ENCODE measurements at places on chromosomes 7 and 10.
A peak's percentile ranks its signal among the peaks of the same experiment; 100 is the strongest.

DNA sequence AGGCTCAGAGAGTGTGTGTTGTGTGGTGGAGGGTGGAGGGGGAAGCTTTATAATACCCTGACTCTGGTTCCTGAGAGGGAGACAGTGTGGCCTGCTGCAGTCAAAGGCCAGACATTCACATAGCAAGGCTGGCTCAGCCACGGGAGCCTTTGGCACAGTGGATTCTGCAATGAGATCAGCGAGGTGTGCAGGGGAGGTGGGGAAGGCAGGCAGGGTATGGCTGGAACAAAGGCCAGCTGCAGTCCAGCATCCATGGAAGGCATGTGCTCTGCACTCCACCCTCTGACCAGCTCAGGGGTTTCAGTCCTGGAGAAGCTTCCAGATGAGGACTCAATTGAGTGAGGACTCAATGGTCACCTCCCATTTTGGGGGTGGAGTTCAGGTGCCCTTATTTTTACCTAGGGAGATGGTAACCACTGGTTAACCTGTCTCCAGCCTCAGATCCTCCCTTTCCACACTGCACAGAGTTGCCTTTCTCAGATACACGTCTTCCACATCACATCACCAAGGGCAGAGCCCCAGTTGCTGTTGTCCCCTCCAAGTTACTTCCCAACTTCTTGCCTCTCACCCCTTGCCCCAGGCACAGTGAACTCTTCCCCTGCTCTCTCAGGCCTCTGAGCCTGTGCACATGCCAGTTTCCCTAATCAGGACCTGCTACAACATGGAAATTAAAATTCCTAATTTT is 504.9 kb downstream of the GRID1 start:
- H3K27ac ChIP-seq = no peak overlapping the region
- DNase-seq = no peak
- H3K4me3 ChIP-seq = no peak overlapping the region
- no peaks in the 10 kb centered on the region for H3K27me3 ChIP-seq

DNA sequence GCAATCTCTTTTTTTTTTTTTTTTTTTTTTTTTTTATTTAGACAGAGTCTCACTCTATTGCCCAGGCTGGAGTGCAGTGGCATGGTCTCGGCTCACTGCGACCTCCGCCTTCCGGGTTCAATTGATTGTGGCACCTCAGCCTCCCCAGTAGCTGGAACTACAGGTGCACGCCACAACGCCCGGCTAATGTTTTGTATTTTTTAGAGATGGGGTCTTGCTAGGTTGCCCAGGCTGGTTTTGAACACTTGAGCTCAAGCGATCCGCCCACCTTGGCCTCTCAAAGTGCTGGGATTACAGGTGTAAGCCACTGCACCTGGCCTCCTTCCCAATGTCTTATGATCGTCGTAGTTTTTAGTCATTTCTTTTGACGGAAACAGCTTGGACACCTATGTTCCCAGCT is 6.6 kb upstream of the ZNF853 start:
- no peaks in the 10 kb centered on the region for H3K27me3 ChIP-seq
- H3K4me1 ChIP-seq = no peaks in the 10 kb centered on the region
- H3K27ac ChIP-seq = no peak overlapping the region
- DNase-seq = no peak

- H3K27me3 ChIP-seq = no peaks in the 10 kb centered on the region
- no peak overlapping the region for H3K27ac ChIP-seq
- H3K4me3 ChIP-seq = no peak overlapping the region
Observed at GRCh38 chr7:30347226-30348082, 63.1 kb downstream of the ZNRF2 start.

DNA sequence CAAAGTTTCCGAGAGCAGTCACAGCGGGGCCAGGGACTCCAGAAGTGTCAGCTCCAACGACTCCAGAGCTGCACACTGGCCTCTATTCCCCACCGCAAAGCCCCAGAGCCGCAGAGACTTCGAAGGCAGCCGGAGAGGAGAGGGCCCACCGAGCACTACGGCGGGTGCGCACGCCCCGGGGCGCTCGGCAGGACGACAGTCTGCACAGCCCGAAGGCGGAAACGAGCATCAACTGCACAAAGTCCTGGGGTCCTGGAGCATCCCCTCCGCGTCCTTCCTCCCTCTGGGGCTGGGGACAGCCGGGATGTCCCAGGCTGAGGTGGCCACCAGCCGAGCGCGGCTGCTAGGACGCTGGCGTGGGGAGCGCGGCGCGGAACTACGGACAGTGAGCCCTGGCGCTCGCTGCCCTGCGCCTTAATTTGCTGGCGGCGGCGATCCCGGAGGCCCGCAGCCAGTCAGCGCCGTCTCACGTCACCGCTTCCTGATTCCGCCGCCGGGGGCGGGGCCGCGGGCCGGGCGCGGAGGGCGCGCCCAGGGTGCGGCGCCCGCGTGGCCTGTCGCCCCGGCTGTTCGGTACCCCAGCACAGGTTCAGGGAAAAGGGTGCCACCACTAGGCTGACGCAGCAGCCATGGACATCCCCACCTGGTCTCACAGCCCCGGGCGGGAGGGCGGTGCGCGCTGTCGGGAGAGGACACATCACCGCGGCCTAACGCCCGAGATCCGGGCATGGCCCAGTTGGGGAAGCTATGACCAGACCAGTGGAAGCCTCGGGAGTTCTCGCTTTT is at the start of gene TBX20:
TBX20 (minus strand) TSS at position 391 of the 786 bp plus-strand sequence. CDS start 480 bp downstream, outside the sequence.
- H3K27ac ChIP-seq = peak within 1 kb of the TSS; percentile 17
- H3K4me3 ChIP-seq = no peak within 1 kb of the TSS
- no peaks in the 10 kb centered on the region for H3K36me3 ChIP-seq
- DNase-seq = peak; percentile 51

- no peaks in the 10 kb centered on the region for H3K4me1 ChIP-seq
- H3K27ac ChIP-seq = no peak overlapping the region
- H3K4me3 ChIP-seq = no peak overlapping the region
- DNase-seq = no peak
- no peaks in the 10 kb centered on the region for H3K27me3 ChIP-seq
Observed at GRCh38 chr7:91358303-91358702, 94.1 kb downstream of the FZD1 start.

DNA sequence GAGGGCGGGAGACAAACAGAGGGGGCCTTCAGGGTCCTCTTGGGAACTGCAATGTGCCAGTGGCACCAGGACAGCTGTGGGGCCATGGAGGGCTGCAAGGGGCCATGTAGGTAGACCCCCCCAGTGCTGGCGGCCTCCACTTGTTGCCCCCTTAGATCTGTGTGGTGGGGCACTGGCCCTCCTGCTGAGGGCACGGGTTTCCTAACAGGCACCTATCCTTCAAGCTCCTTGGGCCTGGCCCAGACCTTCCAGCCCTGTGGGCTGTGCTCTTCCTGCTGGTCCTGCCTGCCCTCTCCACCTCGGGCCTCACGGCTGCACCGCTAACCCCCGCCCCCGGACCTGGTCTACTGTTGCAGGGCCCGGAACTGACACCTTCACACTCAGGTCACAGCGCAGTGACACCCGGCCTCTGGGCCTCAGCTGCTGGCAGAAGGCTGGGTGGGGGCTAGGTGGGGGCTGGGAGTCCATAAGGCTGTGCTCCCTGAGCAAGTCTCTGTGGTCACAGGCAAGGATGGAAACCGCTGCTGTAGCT is 12.6 kb downstream of the RASGEF1A start:
- H3K36me3 ChIP-seq = no peaks in the 10 kb centered on the region
- DNase-seq = peak; percentile 31
- H3K27me3 ChIP-seq = no peaks in the 10 kb centered on the region
- H3K4me3 ChIP-seq = no peak overlapping the region
- no peak overlapping the region for H3K27ac ChIP-seq

DNA sequence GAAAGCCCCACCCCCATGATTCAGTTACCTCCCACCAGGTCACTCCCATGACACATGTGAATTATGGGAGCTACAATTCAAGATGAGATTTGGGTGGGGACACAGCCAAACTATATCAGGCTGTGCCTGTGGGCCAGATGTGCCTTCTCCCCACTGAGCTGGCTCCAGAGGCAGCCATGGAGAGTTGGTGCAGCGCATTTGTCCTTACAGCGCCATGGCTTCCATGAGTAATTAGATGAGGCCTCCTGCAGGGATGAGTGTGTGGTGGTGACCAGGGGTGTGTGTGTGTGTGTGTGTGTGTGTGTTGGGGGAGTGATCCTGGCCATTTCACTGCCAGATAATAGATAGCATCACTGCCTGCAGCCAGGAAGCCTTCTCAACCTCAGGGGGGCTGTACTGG is 94.6 kb downstream of the FANK1 start:
- no peak overlapping the region for H3K4me3 ChIP-seq
- H3K36me3 ChIP-seq = no peaks in the 10 kb centered on the region
- no peaks in the 10 kb centered on the region for H3K4me1 ChIP-seq
- no peak for DNase-seq
- peaks cover 2% of the 10 kb centered on the region for H3K27me3 ChIP-seq

DNA sequence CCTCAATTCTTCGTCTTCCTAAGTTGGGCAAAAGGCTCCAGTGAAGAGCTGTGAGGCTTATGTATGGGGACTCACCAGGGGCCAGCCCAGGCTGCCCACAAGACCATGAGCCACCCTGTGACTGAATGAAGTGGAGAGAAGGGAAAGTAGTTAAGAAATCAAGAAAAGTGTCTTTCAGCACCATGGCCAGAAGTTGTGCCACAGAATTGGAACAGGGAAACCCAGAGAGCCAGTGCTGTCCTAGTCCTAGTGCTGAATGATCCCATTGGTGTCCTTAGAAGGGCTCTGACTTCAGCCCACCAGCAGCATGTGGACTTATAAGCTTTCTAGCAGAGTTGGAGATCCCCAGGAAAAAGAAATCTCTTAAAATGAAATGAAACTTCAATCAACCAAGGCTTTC is 37.0 kb upstream of the CCSER2 start:
- no peak for DNase-seq
- no peaks in the 10 kb centered on the region for H3K36me3 ChIP-seq
- no peak overlapping the region for H3K4me3 ChIP-seq
- no peaks in the 10 kb centered on the region for H3K27me3 ChIP-seq

DNA sequence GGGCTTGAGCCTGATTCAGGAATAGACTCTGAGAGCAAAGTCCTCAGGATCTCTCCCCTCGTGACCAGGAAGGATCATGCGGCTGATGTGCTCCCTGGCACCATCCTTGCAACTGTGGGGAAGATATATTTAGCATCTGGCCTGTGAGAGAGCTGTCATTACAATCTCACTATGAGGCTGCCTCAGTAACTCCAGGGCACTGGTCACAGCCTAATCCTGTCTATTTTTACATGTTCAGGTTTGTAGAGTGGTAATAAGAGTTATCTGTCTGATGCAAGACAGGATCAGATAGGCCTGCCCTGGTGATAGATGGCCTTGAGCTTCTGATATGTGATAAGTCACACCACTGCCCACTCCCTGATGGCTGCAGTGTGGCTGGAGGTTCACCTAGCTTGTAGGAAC is 50.7 kb downstream of the PPP1R3C start:
- peak overlapping the region; percentile 39 for H3K27ac ChIP-seq
- no peaks in the 10 kb centered on the region for H3K27me3 ChIP-seq
- DNase-seq = no peak
- H3K36me3 ChIP-seq = no peaks in the 10 kb centered on the region

GRCh38 chr7:111239437-111239836 is 148.5 kb downstream of the LRRN3 start:
- no peak overlapping the region for H3K27ac ChIP-seq
- no peak overlapping the region for H3K4me3 ChIP-seq
- no peaks in the 10 kb centered on the region for H3K27me3 ChIP-seq

DNA sequence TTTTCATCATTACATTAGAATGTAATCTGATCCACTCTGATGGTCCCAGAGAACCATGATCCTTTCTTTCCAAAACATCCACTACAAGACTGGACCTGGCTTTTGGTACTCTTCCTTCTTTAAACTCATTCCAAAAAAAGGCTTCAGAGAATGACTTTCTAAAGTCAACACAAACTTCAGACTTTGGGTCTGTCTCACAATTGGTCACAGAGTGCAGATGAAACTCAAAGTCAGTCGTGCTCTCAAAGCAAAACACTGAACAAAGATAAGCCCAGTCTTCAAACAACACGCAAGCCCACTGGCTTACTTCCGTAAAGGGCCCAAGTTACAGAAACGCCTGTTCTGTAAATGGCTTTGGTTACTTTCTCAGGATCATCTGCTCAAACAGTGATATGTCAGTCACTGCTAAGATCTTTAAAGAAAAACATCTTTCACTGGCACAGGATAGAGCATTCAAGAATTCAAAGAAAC is 250.9 kb upstream of the MKLN1 start:
- DNase-seq = no peak
- H3K27ac ChIP-seq = peak overlapping the region; percentile 27
- no peaks in the 10 kb centered on the region for H3K36me3 ChIP-seq
- no peak overlapping the region for H3K4me3 ChIP-seq

DNA sequence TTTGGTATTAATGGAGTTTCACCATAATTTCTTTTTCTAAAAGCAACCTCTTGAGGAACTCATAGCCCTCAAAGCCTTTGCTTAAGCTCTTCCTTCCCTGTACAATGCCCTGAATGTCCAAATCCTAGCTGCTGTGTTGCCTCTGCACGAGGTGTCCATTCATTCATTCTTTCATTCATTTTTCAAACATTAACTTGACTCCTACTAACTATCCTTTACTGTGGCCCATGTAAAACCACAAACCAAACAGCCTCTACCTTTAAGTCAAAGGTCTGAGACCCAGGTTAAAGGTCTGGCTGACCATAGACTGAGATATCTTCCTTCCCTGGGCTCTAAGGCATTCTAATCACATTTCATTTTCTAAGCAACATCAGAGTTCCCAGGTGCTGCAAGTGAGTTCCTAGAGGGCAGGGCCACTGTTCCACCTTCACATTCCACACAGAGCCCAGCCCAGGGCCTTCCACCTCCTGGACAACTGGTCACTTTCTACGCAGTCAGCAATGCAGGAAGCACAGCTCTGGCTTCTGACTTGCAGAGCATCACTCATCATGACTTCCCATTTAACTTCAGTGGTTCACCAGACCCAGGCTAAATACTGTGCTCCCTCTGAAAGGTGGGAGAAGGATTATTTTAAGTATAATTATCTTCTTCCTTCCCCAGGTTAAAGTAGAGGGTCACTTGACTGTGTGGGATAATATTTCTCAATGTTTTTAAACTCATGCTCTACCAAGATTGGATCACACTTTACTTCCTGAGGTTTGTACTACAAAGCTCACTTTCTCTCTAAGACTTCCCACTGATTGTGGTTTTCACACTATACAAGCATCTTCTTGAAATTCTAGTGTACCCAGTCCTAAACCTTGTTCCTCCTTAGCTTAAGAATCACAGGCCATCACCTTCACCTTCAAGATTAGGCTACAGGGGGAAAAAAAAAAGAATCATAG is 19.1 kb downstream of the ATXN7L1 start:
- H3K27ac ChIP-seq = no peak overlapping the region
- no peak for DNase-seq
- H3K36me3 ChIP-seq = no peaks in the 10 kb centered on the region
- H3K4me3 ChIP-seq = no peak overlapping the region
- no peaks in the 10 kb centered on the region for H3K27me3 ChIP-seq
- no peaks in the 10 kb centered on the region for H3K4me1 ChIP-seq

GRCh38 chr10:93334901-93335327 is 147.2 kb downstream of the MYOF start:
- H3K36me3 ChIP-seq = no peaks in the 10 kb centered on the region
- H3K4me1 ChIP-seq = peaks cover 5% of the 10 kb centered on the region
- no peak overlapping the region for H3K4me3 ChIP-seq
- DNase-seq = no peak

Data from liver (tissue), 10 donors.